ENCODE measurements at places on chromosomes 5 and 9. TPM values are rescaled to one million over a fixed set of nuclear protein-coding genes. Genes with fewer than 3 reads are reported as not detected.

Gene SELENOP
- total RNA-seq: not detected

GRCh38 chr5:143464723-143465490 lies 61.4 kb upstream of the NR3C1 start:
- no peaks in the 10 kb centered on the region for H3K27me3 ChIP-seq
- H3K36me3 ChIP-seq: no peaks in the 10 kb centered on the region
- H3K4me1 ChIP-seq: no peaks in the 10 kb centered on the region
- no peak overlapping the region for H3K4me3 ChIP-seq

Gene INSYN2B
- not detected for total RNA-seq

DNA sequence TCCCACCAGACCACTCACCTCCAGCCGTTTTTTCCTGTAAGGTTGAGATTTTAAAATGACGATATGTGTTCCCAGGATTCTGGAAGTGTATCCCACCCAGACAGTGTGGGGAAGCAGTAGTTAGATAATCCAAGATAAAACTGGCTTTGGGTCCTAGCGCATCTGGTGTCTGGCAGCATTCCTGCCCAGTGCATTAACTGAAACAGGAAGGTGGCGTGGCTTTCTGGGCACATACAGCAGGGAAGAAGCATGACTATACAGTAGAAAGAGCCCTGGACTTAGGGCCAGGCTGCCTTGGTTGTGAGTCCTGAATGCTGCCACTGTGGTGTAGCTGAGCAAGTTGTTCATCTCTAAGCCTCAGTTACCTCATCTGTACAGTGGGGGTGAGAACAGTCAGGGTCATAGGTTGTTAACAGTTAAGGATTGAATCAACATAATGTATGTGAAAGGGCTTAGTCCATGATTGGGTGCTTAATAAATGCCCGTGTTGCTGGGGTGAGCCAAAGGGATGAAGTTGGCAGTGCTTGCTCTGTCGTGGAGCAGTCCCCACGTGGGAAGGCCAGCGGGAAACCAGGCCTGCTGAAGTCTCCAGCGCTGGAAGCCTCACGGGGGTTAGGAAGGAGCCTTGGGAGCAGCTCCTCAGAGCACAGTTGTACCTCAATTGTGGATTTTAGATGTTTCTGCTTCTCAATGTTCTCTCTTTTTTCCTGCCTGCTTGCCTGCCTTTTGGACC lies 18.0 kb downstream of the CLTA start:
- H3K4me1 ChIP-seq: peaks cover 46% of the 10 kb centered on the region
- H3K36me3 ChIP-seq: peaks cover 83% of the 10 kb centered on the region
- H3K4me3 ChIP-seq: no peak overlapping the region
- H3K27me3 ChIP-seq: no peaks in the 10 kb centered on the region
- H3K27ac ChIP-seq: peak overlapping the region; percentile 74

GRCh38 chr9:133057553-133057952 lies 4.2 kb upstream of the CEL start:
- H3K27ac ChIP-seq: peak overlapping the region; percentile 87
- no peaks in the 10 kb centered on the region for H3K27me3 ChIP-seq
- H3K36me3 ChIP-seq: peaks cover 29% of the 10 kb centered on the region
- DNase-seq: no peak
- peaks cover 42% of the 10 kb centered on the region for H3K4me1 ChIP-seq

Gene GMCL2
- total RNA-seq: 0.07 TPM

Gene CSNK1G3
- total RNA-seq: 40.0 TPM

Gene ENC1
- total RNA-seq: 1.2 TPM

DNA sequence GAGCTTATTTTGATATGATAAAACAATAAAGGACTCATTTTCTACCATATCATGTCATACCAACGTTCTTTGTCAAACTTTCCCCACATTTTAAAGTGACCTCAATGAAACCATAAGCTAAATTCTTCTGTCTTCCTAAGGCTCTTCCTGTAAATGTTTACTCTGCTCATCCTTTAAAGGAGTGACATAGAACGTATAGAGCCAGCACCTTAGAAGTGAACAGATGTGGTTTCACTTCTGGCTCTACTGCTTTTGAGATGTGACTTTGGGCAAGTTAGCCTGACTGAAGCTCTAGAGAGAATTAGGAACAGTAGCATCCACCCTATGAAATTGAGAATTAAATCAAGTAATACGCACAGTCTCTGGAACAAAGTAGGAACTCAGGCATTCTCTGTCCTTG lies 24.1 kb downstream of the SAR1B start:
- DNase-seq: peak; percentile 79
- H3K36me3 ChIP-seq: peaks cover 67% of the 10 kb centered on the region
- H3K4me3 ChIP-seq: peak overlapping the region; percentile 76
- H3K4me1 ChIP-seq: peaks cover 50% of the 10 kb centered on the region
- H3K27ac ChIP-seq: peak overlapping the region; percentile 95
- no peaks in the 10 kb centered on the region for H3K27me3 ChIP-seq

- peaks cover 13% of the 10 kb centered on the region for H3K27me3 ChIP-seq
- H3K4me1 ChIP-seq: peaks cover 2% of the 10 kb centered on the region
- DNase-seq: no peak
Measured at GRCh38 chr9:136604823-136605525, 57.7 kb upstream of the EGFL7 start.

DNA sequence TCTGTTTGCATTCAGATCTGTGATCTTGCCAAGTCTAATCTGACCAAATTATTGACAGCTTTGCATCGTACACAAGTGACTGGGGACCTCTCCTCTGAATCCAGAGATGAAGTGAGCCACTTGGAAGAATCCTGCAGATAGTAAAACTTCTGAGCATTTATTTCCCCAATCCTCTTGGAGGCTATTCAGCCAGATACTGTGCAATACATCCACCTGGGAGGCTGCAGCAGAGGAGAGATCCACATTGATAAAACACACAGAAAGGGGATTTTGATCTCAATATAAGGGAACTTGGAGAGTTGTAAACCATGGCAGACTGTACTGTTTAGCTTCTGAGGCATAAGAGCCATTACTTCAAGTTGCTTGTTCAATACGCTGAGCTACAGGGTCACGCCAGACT lies 654.6 kb downstream of the MTRR start:
- H3K27ac ChIP-seq: no peak overlapping the region
- H3K4me3 ChIP-seq: no peak overlapping the region
- no peaks in the 10 kb centered on the region for H3K27me3 ChIP-seq
- no peaks in the 10 kb centered on the region for H3K4me1 ChIP-seq
- DNase-seq: no peak

Gene AHRR
- 25.8 TPM for total RNA-seq

DNA sequence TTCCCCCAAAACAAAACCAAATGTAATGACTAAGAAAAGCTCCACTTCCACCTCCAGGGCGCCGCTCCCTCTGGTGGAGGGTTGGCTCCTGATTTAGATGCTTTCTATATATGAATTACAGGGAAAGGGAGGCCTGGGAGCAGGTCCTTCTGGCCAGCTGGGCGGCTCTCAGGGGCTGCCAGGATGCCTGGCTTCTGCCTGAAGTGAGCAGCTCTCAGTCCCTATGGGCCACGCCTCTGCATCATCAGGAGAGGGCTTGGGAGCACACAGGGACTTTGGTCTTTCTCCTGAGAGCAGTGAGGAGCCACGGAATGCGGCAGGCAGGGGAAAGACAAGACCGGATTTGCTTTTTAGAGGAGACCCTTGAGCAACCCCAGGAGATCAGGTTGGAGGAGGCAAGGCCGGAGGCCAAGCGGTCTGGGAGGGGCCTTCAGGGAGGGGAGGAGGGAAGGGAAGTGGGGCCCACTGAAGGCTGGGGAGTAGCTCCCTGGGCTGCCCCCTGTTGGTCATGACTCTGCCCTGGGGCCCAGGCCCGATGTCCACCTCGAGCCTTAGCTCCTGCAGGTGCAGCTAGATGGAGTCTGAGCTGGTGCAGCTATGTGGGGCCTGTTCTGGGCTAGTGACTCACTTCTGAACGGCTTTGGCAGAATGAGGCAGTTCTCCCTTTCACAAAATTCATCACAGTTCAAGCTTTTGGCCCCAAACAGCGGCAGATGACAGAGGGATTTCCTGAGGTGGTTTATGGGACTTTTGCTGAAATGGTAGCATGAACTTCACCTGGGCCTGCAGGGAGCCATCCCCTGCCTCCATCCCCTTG lies 11.3 kb upstream of the GRHPR start:
- no peaks in the 10 kb centered on the region for H3K36me3 ChIP-seq
- H3K27me3 ChIP-seq: peaks cover 2% of the 10 kb centered on the region
- H3K4me1 ChIP-seq: peaks cover 14% of the 10 kb centered on the region
- DNase-seq: no peak

Gene PCDHA10
- not detected for total RNA-seq

- no peaks in the 10 kb centered on the region for H3K27me3 ChIP-seq
- H3K4me1 ChIP-seq: peaks cover 2% of the 10 kb centered on the region
- H3K36me3 ChIP-seq: peaks cover 9% of the 10 kb centered on the region
- H3K27ac ChIP-seq: no peak overlapping the region
Measured at GRCh38 chr9:95023217-95024003, 294.1 kb downstream of the FANCC start.

DNA sequence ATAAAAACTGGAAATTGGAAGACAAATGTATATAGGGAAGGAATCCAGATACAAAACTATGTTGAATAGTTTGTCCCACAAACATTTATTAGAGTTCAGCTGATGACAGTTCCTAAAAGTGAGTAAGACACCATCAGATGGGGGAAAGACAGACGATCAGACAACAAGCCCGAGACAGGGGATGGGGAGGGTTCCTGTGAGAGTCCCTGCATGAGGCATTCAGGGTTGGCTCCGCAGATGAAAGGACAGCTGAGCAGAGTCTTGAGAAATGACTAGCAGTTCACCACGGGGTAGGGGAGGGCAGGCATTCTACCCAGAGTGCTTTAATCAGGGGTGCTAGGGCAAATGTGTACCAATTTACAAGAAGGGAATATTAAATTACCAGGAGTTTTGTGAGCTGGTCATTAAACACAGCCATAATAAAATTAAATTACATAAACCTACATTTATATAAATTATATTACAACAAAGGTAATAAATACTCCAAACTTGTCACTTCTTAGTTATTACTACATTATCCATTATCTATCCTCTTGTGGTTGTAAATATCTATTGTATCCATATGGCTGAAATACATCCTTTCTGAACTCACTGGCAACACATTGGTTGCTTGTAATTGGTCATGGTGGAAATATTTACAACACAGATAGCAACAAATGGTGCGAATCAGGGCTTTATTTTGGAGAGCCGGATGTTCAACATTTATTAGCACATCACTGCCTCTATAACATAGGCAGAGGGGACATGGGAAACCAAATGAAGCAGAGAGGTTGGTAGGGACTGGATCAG lies 27.8 kb downstream of the TNFSF15 start:
- H3K4me3 ChIP-seq: no peak overlapping the region
- peak; percentile 75 for DNase-seq
- peaks cover 5% of the 10 kb centered on the region for H3K27me3 ChIP-seq
- H3K27ac ChIP-seq: no peak overlapping the region
- H3K36me3 ChIP-seq: no peaks in the 10 kb centered on the region

GRCh38 chr9:119365291-119366027 lies 3.8 kb downstream of the BRINP1 start:
- H3K4me3 ChIP-seq: no peak overlapping the region
- DNase-seq: peak; percentile 55
- H3K4me1 ChIP-seq: no peaks in the 10 kb centered on the region
- H3K27ac ChIP-seq: no peak overlapping the region

- H3K4me3 ChIP-seq: no peak overlapping the region
- H3K27ac ChIP-seq: no peak overlapping the region
- DNase-seq: no peak
- H3K36me3 ChIP-seq: no peaks in the 10 kb centered on the region
- H3K4me1 ChIP-seq: no peaks in the 10 kb centered on the region
Measured at GRCh38 chr9:77616191-77616590, 31.9 kb downstream of the GNA14 start.

DNA sequence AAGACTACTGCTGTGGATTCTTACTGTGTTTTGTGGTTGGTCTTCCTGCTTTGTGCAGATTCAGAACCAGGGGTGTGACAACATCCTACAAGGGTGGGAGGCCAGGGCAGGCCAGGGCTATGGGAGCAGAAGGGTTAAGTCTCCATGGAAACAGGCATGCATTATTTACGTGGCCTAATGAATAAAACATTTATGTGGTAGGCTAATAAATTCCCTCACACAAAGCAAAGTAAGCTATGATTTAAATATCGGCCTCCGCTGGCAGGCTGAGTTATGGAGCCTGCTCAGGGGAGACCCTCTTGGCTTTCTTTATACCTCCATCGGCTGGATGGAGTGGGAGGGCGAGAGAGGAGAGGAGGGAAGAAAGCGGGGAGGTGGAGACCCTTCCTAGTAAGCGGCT lies 230.3 kb upstream of the MVB12B start:
- H3K4me3 ChIP-seq: no peak overlapping the region
- no peaks in the 10 kb centered on the region for H3K27me3 ChIP-seq
- no peaks in the 10 kb centered on the region for H3K36me3 ChIP-seq
- no peaks in the 10 kb centered on the region for H3K4me1 ChIP-seq
- no peak for DNase-seq
- H3K27ac ChIP-seq: no peak overlapping the region

Gene CEL
- 2.0 TPM for total RNA-seq

GRCh38 chr5:168765551-168766425 lies 186.6 kb upstream of the PANK3 start:
- no peaks in the 10 kb centered on the region for H3K27me3 ChIP-seq
- no peaks in the 10 kb centered on the region for H3K4me1 ChIP-seq
- H3K36me3 ChIP-seq: no peaks in the 10 kb centered on the region
- DNase-seq: no peak
- H3K27ac ChIP-seq: no peak overlapping the region

DNA sequence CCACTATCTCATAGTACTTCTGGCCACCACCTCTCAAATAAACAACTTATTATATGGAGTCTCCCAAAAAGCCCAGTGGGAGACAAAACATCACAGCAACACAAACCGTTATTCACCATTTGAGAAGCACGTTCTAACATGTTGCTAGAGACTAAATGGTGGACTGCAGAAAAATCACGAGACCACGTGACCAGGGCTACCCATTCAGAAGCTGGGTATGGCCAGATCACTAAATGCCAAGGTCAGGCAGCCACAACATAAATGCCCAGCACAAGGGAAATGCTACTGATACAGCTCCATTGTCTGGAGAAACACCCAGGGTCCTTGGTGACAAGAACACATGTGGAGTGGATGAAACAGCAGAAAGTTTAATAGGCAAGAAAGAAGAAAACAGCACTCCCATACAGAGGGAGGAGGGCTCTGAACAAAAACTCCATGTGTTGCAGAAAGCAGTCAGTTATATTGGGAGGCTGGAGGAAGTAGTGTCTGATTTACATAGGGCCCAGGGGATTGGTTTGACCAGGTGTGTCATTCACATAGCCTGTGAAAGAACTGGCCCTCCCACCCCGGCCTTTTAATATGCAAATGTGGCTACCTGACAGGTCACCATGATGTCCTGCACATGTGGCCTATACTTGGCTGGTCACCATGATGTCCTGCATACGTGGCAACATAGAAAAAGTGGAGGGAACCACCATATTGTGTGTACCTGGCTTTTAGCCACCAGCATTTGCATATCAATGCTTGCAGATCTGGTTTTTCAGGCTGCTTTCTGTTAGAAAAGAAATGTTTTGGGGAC lies 97.2 kb downstream of the TRIM36 start:
- no peak overlapping the region for H3K4me3 ChIP-seq
- peaks cover 13% of the 10 kb centered on the region for H3K4me1 ChIP-seq
- no peaks in the 10 kb centered on the region for H3K36me3 ChIP-seq
- peaks cover 18% of the 10 kb centered on the region for H3K27me3 ChIP-seq
- H3K27ac ChIP-seq: no peak overlapping the region

GRCh38 chr9:130336885-130337284 lies 71.3 kb downstream of the HMCN2 start:
- no peak overlapping the region for H3K4me3 ChIP-seq
- H3K27me3 ChIP-seq: peaks cover 7% of the 10 kb centered on the region
- H3K4me1 ChIP-seq: no peaks in the 10 kb centered on the region
- no peak overlapping the region for H3K27ac ChIP-seq

Data from activated CD4-positive, alpha-beta T cell treated with anti-CD3 and anti-CD28 coated beads, Interleukin-2, amount 10 ng/mL, durations not matched to agents 24 days and 14 days (primary cell).